Body of pancreas (tissue), 4 donors: ENCODE measurements at places on chromosomes 13 and 19. TPM values are rescaled to one million over a fixed set of nuclear protein-coding genes. Genes with fewer than 3 reads are reported as not detected.

GRCh38 chr19:38693380-38694223 lies 46.2 kb downstream of the ACTN4 start:
- peak overlapping the region; percentile 89 for H3K27ac ChIP-seq
- H3K4me3 ChIP-seq, result no peak overlapping the region
- H3K27me3 ChIP-seq, result no peaks in the 10 kb centered on the region

GRCh38 chr13:114015969-114016295 lies 42.1 kb upstream of the C13orf46 start:
- H3K36me3 ChIP-seq, result no peaks in the 10 kb centered on the region
- H3K27ac ChIP-seq, result no peak overlapping the region
- H3K4me1 ChIP-seq, result no peaks in the 10 kb centered on the region
- H3K4me3 ChIP-seq, result no peak overlapping the region

GRCh38 chr13:72431981-72432682 lies 295.3 kb downstream of the MZT1 start:
- H3K4me1 ChIP-seq, result no peaks in the 10 kb centered on the region
- H3K27ac ChIP-seq, result no peak overlapping the region
- H3K36me3 ChIP-seq, result no peaks in the 10 kb centered on the region

GRCh38 chr19:48739404-48740163 lies 826 bp downstream of the RASIP1 start:
- H3K36me3 ChIP-seq, result no peaks in the 10 kb centered on the region
- peak overlapping the region; percentile 84 for H3K27ac ChIP-seq
- peak; percentile 65 for DNase-seq
- peak overlapping the region; percentile 4 for H3K4me3 ChIP-seq

GRCh38 chr19:38648769-38649304 lies 1.4 kb downstream of the ACTN4 start:
- H3K27me3 ChIP-seq, result no peaks in the 10 kb centered on the region
- peak overlapping the region; percentile 84 for H3K4me3 ChIP-seq
- H3K36me3 ChIP-seq, result no peaks in the 10 kb centered on the region
- H3K4me1 ChIP-seq, result peaks cover 52% of the 10 kb centered on the region

GRCh38 chr19:10471909-10472308 lies 31.2 kb downstream of the KEAP1 start:
- peak; percentile 22 for DNase-seq
- H3K4me1 ChIP-seq, result peaks cover 16% of the 10 kb centered on the region
- no peak overlapping the region for H3K27ac ChIP-seq

- no peaks in the 10 kb centered on the region for H3K36me3 ChIP-seq
- DNase-seq, result no peak
- no peak overlapping the region for H3K27ac ChIP-seq
- H3K4me3 ChIP-seq, result no peak overlapping the region
- H3K27me3 ChIP-seq, result no peaks in the 10 kb centered on the region
Measured at GRCh38 chr13:50026788-50027473, 11.7 kb downstream of the KCNRG start.

DNA sequence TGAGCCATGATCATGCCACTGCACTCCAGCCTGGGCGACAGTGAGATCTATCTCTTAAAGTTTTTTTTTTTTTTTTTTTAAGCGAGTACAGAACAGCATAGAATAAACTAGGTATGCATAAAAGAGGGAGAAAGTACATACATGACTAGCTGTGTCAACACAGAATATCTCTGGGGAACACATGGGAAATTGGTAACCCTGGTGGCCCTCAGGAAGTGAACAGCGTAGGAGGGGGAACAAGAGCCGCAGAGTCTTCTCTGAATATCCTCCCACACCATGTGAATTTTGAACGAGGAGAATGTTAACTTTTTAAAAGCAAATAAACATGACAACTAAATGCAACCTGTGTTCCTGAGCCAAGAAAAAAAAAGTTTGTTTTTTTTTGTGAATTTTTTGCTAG lies 15.2 kb downstream of the PHLDB3 start:
- H3K36me3 ChIP-seq, result no peaks in the 10 kb centered on the region
- no peak for DNase-seq
- H3K27ac ChIP-seq, result no peak overlapping the region
- no peaks in the 10 kb centered on the region for H3K4me1 ChIP-seq

DNA sequence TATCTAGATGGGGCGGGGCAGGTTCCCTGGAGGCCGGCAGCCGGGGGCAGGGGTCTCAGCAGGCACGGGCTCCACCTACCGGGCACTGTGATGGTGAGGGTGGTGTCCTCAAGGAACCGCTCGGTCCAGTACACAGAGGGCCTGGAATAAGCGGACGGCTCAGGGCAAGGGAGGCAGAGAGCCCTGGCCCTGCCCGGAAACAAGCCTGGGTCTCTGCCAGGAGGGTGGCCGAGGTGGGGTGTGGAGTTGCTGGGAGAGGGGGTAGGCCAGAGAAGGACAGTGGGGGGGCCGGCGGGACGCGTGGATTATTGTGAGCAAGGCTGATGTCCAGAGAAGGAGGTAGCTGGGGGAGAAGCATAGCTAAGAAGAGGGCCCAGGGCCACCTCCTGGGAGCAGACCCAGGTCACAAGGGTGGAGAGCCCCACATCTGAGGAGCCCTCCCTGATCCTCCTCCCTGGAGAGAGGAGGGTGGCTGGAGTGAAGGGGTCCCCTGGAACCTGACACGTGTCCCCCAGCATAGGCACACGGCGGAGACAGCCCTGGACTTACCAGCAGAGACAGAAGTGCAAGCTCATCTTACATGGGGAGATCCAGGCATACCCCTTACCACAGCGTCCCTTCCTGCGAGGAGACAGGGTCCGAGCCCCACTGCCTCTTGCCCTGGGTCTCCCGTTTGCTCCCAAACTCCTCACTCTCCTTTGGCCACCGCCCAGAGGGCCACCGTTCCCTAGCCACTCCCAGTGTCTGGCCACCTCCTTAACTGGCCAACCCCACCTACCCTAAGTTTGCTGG lies 29.0 kb upstream of the MIER2 start:
- H3K36me3 ChIP-seq, result no peaks in the 10 kb centered on the region
- H3K4me3 ChIP-seq, result no peak overlapping the region
- no peaks in the 10 kb centered on the region for H3K4me1 ChIP-seq
- H3K27me3 ChIP-seq, result peaks cover 10% of the 10 kb centered on the region
- H3K27ac ChIP-seq, result no peak overlapping the region

The MRPL57 gene
- total RNA-seq, result 8.0 TPM

The IQCN gene
- total RNA-seq, result 5.6 TPM

The NXNL1 gene
- total RNA-seq, result not detected
